Activated CD8-positive, alpha-beta memory T cell treated with anti-CD3 and anti-CD28 coated beads for 24 hours (primary cell): ENCODE measurements at places on chromosomes 3 and 15.
A peak's percentile ranks its signal among the peaks of the same experiment; 100 is the strongest.

DNA sequence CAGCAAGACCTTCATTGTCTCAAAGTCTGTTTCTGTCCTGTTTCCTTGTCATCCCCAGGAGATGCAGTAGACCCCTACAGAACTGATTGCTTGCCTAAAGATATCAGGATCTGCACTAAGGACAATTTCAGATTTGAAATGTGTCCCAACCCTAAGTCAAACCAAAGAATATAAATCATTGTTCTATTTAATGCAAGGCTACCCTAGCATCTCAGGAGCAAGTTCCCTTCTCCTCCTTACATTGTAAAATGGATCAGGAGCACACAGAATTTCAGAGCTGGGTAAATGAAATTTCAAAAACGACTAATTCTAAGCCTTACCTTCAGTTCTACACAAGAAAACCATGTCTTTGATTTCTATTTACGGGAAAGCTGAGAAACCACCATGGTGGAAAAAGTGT is 360.9 kb upstream of the KCNH8 start:
- DNase-seq, result no peak

GRCh38 chr15:79933231-79933630 is 36.4 kb upstream of the MTHFS start:
- no peak for DNase-seq

DNA sequence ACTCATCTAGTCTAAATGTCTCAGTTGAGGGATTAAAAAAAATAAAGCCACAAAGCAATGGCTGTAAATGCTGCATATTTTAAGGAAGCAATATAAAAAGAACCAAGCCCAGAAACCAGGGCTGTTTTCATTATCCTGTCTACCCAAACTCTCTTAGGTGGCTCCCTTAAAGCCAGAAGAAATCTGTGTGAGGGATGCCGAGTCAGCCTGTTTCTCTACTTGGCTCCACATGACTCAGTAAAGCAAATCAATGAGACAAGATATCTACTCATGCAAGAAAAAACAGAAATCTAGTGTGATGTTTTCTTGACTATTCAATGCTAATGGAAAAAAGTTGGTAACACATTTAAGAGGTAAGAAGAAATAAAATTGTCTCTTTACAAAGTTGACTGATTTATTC is 296.2 kb downstream of the ZBTB20 start:
- DNase-seq, result no peak

- DNase-seq, result no peak
Observed at GRCh38 chr15:78604420-78604819, 16.4 kb downstream of the CHRNA3 start.

GRCh38 chr3:138032567-138032966 is 22.6 kb downstream of the CLDN18 start:
- DNase-seq, result no peak

DNA sequence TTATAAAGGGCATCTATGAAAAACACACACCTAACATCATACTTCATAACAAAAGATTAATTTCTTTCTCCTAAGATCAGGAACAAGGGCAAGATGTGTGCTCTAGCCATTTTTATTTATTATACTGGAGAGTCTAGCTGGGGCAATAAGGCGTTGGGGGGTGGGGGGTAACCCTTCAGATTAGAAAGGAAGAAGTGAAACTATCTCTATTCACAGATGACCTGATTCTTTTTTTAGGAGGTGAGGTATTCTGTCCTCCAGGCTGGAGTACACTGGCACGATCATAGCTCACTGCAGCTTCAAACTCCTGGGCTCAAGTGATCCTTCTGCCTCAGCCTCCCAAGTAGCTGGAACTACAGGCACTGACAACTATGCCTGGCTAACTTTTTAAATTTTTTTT is 89.5 kb upstream of the MANF start:
- no peak for DNase-seq

- DNase-seq, result no peak
Observed at GRCh38 chr3:182389071-182389815, 404.1 kb upstream of the ATP11B start.

- DNase-seq, result no peak
Observed at GRCh38 chr3:99945328-99945995, 127.8 kb downstream of the CMSS1 start.

DNA sequence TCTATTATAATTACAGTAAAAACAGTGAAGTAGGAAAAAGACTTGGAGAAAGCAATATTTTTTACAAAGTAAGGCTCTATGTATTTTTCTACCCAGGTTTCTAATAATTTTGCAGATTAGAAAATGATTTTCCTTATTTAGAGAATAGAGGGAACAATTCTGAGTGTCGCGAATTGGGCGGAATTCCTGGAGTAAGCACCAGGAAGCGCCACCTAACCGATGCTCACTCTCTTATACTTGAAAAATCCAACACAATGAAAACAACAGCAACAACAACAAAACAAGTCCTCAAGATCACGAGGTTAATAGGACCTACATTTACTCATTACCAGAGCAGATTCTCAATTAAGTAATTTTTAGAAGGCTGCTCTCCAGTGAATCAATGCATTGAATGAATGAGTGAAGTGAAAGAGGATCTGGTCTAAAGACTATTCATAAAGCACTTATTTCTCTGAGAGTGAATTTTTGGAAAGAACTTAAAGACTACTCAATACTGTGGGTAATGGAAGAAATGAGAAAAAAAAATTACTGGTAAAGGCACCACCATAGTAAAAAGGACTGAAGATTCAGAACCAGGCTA is 158.0 kb downstream of the MEIS2 start:
- DNase-seq, result no peak

GRCh38 chr15:51492528-51492927 is 130.0 kb downstream of the DMXL2 start:
- DNase-seq, result no peak

DNA sequence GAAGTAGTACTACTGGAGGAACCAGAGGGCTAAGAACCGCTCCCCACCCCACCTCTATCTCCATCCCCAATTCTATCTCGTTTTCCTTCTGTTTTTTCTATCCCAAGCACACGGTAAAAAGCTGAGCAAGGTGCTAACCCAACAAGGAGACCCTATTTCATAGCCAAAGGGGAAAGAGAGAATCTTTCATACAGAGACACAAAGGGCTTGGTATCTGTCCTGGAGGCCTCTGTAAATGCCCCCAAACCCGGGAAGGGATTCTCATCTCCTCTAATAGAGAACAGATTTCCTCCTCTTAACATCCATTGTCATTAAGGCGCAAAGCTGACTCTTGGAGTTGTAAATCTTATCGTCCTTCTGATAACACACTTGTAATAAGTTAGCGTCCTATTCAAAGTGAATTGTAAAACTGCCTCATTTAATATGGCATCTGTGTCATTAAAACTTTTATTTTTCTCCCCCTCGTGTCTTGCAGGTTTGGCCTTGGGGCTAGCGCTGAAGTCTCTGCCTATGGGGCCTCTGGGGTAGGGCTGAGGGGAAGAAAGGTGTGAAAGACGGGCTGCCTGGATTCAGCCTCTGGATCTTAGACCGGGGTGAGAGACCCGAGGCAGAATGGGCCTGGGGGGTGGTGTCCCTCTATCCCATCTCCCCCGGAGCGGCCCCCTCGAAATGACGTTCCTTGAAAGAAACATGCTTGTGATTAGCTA is 12.1 kb downstream of the NR2F2 start:
- DNase-seq, result peak; percentile 30

GRCh38 chr3:156563900-156564682 is 9.2 kb upstream of the SSR3 start:
- DNase-seq, result no peak

DNA sequence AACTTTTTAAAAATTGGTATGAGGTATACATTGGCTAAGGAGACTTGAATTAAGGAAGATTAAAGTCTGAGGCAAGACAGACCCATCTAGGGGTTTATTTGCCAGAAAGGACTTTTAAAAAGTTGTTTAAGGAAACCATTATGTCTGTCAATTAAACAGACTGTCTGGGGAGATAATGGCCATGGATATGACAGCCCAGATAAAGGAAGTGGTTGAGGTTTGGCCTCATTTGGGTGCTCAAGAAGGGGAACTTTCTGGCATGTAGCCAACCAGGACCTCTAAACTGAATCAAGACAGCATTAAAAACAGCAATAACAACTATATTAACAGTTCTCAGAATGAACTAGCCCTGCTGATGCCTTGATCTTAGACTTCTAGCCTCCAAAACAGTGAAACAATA is 9.9 kb upstream of the CD200R1L start:
- DNase-seq, result no peak

GRCh38 chr15:69735121-69735520 is 282.5 kb downstream of the RPLP1 start:
- DNase-seq, result no peak

DNA sequence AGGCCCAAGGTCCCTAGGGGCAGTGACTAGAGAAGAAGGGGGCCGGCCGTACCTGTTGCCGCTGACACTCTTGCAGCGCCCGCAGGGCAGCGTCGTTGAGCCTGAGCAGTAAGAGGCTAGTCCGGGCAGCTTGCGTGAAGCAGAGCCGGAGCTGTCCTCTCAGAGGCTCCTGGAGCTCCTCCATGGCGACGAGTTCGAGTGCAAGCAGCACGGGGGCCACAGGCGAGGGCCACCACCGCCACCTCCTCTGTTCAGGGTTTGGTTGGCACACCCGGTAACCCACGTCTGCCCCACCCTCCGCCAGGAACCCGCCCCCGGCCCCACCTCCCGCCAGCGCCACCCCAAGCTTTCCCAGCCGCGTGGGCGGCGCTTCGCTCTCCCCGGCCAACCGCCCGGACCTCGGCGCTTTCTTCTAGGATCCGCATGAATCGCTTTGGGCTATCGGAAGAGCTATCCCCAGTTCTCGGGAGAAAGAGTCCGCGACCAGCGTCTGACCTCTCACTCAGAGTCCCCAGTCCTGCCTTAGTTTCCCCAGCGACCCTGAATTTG is at the start of gene ELL3:
TSS of gene ELL3 (minus strand) at position 249 of the 549 bp plus-strand sequence. CDS start at position 184, 65 bp downstream.
- DNase-seq, result no peak

- DNase-seq, result no peak
Observed at GRCh38 chr3:106691476-106691875, 685.8 kb upstream of the CCDC54 start.

DNA sequence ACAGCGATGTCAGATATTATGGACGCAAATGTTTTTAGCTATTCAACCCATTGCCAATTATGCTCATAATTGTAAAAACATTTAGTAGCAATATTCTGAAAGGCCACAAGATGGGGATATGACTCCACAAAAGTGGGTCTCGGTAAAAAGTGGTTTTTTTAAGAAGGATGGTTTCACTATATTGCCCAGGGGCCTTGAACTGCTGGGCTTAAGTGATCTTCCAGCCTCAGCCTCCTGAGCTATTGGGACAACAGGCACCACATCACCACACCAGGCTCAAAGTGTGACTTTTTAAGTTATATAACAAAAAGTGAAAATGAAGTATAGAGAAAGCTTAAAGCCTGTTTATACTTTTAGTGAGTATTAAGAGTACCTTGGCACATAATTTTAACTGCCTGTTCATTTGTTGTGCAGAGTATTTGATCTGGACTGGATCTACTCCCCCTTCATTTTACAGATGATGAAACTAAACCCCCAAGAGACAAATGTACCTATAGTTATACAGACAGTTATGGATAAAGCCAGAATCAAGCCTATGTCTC is 9.4 kb downstream of the NAA50 start:
- no peak for DNase-seq

DNA sequence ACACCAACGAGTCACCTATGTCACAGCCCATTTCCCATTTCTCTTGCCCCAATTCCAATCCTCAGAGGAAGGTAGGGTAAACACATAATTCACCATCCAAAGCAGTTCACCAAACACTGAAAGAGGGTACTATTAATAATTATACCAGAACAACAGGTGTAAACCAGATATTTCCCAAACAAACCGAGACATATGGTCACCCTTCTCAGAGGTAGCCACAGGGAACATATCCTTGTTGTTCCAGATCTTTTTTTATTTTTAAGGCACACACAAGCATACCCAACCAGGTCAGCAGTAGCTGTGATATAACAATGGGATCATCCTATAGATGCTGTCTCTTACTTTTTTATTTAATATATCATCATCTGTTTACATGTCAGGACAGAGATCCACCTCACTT is 24.7 kb downstream of the MAGI1 start:
- no peak for DNase-seq

DNA sequence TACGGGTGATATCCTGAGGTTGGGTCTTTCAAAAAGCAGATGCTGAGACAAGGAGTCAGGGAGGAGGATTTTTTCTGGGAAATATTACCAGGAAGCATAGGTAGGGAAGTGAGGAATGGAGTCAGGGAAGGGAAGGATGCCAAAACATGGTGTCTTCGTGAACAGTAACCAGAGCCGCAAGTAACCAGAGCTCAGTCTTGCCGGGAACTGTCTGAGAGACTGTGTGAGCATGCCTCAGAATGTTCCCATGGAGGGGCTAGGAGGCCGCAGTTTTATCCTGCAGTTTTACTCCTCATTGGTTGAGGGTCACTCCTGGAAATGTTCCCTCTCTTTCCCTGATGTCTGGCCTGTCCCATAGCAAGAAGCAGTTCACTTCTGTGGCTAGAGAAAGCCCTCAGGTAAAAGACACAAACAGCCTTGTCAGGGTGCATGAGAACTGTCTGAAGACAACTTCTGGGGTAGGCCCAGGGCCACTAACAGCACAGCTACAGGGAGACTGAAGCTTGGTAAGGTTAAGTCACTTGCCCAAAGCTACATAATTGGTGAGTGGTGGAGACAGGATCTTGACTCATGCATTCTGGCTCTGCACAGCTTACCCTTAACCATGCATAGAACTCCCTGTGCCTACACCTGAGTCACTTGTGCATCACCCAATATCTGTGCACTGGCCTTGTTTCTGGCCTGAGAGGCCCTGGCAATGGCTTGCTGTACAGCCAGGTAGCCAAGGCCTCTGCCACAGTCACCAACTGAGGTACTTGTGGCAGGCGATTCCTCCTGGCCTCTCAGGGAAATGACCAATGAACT is 76.3 kb upstream of the FRMD4B start:
- no peak for DNase-seq

GRCh38 chr3:52174896-52175295 is 20.7 kb upstream of the POC1A start:
- DNase-seq, result no peak

DNA sequence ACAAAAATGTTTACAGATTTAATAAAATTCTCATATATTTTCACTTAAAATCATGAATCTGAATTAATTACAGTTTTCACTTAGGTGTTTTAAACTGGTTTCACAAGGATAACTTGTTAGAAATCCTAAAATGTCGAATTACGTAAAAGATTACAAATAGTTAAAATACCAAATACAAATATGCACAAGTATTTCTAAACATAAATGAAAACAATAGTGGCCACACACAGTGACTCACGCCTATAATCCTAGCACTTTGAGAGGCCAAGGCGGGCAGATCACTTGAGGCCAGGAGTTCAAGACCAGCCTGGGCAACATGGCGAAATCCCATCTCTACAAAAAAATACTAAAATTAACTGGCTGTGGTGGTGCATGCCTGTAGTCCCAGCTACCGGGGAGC is 10.9 kb upstream of the TBL1XR1 start:
- DNase-seq, result no peak

DNA sequence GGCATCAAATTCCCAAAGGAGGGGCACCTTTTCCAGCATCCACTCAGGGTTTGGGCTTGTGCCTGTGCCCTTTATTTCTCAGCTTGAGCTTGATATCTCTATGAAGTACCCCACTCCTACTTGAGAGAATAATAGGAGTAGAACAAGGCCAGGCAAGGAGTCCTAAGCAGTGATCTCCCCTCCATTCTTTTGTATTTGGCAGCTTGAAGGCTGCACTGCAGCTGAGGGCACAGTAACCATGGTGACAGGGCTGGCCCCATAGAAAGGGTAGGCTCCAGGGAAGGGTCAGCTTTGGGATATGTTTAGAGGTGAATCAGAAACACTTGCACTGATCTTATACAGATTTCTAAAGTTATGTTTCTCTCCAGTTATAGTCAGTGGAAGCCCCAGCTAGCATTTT is 145.4 kb upstream of the SLC24A5 start:
- no peak for DNase-seq
